ENCODE measurements at places on chromosomes 13 and 19.

DNA sequence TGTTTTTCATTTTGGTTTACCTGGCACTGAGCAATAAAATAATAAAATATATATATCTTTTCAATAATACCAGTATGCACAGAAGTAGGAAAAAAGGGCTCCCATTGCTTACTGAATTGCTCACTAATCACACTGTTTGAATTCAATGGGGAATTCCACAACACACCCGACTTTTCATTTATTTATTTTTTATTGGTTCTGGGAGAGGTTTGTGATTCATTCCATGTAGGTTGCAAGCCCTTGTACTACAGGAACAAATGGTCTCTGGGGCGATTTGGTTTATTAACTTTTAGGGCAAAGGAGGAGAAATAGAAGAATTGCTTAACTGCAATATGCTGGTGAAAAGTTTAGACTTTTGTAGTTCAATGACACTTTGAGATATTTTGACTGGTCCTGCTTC is 207.4 kb downstream of the DCT start:
- H3K27me3 ChIP-seq, result no peaks in the 10 kb centered on the region
- no peak overlapping the region for H3K4me3 ChIP-seq
- DNase-seq, result no peak
- H3K27ac ChIP-seq, result no peak overlapping the region
- H3K4me1 ChIP-seq, result no peaks in the 10 kb centered on the region

DNA sequence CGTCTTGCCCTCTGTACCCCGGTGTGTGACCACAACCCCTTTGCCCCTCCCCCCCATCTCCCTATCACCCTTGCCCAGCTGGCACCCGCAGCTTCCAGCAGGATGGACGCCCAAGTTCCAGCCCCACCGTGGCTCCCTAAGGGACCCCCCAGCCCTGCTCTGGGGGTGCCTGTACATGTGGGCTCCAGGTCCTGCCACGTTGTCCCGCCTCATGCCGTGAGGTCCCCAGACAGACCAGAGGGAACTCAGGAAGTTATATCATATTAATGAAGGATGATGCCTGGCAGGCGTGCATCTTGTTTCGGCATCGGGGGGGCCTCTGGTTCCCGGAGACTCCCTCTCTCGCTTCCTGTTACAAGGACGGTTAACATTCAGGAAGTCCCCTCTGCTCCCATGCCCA is 1.6 kb upstream of the PTGIR start:
- H3K4me1 ChIP-seq, result no peaks in the 10 kb centered on the region
- no peak for DNase-seq
- no peaks in the 10 kb centered on the region for H3K36me3 ChIP-seq
- H3K27ac ChIP-seq, result no peak overlapping the region

DNA sequence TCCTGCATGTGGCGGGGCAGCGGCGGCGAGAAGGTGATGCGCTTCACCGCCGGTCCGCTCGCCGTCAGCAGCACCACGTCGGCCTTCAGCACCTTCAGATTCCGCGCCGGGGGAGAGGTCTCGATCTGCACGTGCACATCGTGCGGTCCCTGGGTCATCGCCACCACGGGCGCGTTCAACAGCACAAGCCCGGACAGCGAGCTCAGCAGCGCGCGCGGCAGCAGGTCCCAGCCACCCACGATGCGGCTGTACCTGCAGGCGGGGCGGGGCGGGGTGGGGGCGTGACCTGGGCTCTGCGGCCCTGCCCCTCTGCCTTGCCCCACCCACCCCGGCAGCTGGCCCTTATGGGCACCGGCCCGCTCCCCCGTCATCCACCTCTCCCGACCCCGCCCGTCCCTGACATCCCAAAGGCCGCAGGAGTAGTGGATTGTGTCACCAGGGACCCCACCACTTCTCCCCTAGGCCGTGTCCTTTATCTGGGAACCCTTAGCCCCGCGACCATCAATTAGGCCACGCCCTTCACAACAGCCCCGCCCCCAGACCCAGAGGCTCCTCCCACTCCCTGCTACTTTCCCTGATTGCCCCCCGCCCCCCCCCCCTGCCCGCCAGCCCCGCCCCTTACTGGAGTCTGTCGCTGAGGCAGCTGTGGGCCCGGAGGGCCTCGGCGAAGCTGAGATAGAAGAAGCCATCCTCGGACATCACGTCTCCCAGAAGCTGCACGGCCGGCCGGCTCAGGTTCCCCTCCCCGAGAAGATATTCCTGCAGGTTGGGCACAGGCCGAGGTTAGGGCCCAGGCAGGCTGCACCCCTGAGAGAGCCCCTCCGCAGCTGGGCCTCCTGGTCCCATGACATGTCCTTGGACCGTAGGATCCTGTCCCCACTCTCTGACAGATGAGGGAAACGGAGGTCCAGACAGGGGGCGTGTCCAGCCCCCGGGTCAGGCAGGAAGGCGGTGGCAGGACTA is 6.1 kb downstream of the IL4I1 start:
- peak overlapping the region; percentile 62 for H3K4me3 ChIP-seq
- peaks cover 24% of the 10 kb centered on the region for H3K4me1 ChIP-seq
- no peaks in the 10 kb centered on the region for H3K36me3 ChIP-seq
- H3K27ac ChIP-seq, result no peak overlapping the region
- no peak for DNase-seq

- H3K27me3 ChIP-seq, result no peaks in the 10 kb centered on the region
- no peaks in the 10 kb centered on the region for H3K36me3 ChIP-seq
- peaks cover 10% of the 10 kb centered on the region for H3K4me1 ChIP-seq
- no peak overlapping the region for H3K27ac ChIP-seq
- H3K4me3 ChIP-seq, result no peak overlapping the region
These were observed 76.1 kb upstream of the POMP start for GRCh38 chr13:28582892-28583240.

DNA sequence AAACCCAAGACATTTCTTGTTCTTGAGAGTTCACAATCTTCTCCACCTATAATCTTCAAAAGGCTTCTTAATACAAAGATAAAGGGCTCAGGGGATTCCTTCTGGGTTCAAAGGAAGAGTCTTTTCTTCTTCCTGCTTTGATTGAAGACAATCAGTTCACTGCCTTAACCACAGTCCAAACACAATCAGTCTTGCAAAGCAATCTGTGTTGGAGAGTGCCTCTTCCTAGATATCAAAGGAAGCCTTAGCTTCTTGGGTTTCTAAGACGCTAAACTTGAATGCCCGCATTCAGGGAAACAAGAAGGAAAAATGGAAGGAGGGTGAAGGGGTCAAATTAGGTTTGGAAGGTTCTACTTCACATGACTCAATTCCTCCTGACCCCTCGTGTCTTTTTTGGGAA is 27.2 kb downstream of the RANBP3 start:
- no peaks in the 10 kb centered on the region for H3K27me3 ChIP-seq
- H3K36me3 ChIP-seq, result peaks cover 5% of the 10 kb centered on the region
- peak overlapping the region; percentile 49 for H3K27ac ChIP-seq
- DNase-seq, result no peak

Measured in natural killer cell treated with Interleukin-12 subunit alpha and Interleukin-12 subunit beta and Interleukin-15 and Interleukin-18, amount 100 ng/mL, for 72 hours (primary cell).